ENCODE measurements at places on chromosomes 11 and 22. TPM values are rescaled to one million over a fixed set of nuclear protein-coding genes. Genes with fewer than 3 reads are reported as not detected.

Gene SLCO2B1
- 0.23 TPM for total RNA-seq

DNA sequence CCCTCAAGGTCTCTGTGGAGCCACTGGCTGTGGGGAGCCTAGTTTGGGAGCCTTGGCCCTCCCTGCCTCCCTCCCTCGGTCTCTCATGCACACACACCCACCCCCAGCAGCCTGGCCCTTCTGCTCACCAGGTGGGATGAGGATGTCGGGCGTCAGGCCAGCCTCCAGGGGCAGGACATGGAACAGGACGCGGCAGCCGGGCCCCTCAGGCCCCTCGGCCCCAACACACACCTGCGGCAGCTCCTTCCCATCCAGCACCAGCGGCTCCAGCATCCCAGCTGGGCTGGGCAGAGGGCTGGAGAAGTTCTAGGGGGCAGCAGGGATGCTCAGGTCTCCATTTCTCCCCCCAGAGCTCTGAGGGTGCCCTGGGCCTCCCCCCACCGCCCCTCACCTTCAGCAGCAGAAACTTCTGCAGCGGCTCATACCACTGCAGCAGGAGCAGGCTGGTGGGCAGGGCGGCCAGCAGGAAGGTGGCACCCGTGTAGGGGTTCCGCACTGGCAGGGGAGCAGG is 11.2 kb downstream of the MAP4K2 start:
- no peak for DNase-seq

- no peak for DNase-seq
Observed at GRCh38 chr11:44018829-44019228, 29.0 kb upstream of the ACCSL start.

GRCh38 chr11:83222499-83222898 is 29.0 kb downstream of the ANKRD42 start:
- no peak for DNase-seq

DNA sequence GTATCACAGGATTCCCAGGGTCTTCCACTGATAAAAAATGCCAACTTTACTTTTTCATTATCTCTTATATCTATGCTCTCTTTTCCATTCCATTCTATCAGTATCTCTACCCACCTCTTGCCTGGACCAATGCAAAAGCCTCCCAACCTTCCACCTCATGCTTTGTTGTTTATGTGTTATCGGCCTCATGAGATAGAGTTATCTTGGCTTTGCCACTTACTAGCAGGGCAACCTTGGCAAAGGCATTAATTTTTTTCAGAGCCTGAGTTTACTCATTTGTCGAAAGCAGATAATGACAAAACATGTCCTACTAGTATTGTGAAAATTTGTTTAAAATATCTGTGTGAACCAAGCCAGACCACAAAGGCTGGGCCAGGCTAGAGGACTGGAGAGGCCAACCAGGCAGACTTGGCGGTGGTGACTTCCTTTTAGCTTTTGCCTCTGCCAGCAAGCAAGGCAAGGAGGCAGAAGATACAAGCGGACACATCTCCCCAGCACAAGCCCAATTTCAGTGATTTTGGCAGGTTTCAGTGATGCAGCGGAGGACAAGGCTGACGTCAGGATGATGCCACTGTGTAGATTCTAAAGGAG is 106.9 kb downstream of the ADAMTS15 start:
- DNase-seq = no peak

Gene C22orf15
- total RNA-seq = 1.1 TPM

Gene C22orf31
- not detected for total RNA-seq

Gene DEFB131B
- not detected for total RNA-seq

- no peak for DNase-seq
Observed at GRCh38 chr11:4606231-4607015, 1.6 kb downstream of the TRIM68 start.

DNA sequence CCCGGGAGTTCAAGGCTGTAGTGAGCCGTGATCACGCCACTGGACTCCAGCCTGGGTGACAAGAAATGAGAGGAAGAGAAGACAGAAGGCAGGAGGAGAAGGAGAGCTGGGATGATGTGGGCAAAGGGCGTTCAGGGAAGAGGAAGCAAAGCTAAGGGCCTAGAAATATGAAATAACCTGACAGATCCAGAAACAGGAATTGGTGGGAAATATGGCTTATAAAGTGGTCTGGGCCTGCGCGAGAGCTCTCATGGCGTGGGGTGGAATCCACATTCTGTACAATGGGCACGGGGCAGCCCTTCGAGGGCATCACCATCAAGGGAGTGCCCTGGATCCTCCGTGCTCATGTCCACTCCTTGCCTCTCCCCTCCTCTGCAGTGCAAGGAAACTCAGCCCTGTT is 46.8 kb upstream of the RASSF10 start:
- DNase-seq = no peak

Gene DNAJB7
- not detected for total RNA-seq

- DNase-seq = peak; percentile 74
Observed at GRCh38 chr11:133966921-133967598, 10.3 kb upstream of the IGSF9B start.

- DNase-seq = no peak
Observed at GRCh38 chr11:94909371-94909820, 64.0 kb downstream of the CWC15 start.

- DNase-seq = no peak
Observed at GRCh38 chr22:29475550-29475949, 4.5 kb upstream of the NEFH start.

DNA sequence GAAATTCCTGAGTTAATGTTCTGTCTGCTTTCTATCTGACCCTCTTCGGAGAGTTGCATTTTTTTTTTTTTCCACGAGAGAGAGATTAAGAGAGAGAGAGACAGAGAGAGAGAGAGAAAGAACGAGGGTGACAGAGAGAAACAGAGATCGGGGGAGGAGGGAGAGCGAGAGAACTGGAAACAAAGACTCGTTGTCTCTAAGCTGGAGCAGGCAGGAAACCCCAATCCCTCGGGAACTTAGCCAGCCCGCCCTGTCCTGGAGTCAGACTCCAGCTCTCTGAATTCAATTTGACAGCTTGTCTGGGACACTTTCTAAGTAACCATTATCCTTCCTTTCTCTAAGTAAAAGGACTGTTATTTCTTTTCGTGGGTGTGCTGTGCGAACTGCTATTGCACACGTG is 76.9 kb downstream of the KCNJ1 start:
- no peak for DNase-seq

DNA sequence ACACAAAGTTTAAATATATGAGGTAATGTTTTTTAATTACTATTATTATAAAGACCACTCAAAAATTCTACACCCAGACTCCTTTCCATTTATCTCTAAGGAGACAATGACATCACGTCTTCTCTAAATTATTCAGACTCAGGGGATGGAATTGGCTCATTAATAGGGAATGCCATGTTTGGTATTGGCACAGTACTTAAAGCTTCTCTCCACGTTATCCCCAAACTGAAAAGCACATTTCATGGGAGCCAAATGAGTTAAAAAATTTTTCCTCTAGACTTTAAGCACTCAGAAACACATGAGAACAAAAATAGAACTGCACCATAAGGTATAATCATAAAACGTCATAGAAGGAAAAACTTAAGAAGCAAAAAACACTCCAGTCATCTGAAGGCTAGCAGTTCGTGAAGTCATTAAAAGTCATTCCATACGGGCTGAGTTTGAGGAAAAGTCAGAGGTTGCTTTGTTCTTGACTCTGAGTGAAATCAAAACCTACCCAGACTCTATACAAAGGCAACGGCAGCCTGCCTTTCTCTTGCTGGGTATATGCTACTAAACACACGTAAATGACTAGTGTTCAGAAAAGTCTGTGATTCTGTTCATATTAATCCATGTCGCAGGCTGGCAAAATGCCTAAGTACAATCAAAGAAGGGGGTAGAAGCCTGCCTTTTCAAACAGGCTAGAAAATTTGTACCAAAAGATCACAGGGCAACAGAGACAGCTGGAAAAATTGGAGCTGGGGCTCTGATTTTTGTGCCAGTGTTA is 8.7 kb upstream of the MPPED2 start:
- no peak for DNase-seq

DNA sequence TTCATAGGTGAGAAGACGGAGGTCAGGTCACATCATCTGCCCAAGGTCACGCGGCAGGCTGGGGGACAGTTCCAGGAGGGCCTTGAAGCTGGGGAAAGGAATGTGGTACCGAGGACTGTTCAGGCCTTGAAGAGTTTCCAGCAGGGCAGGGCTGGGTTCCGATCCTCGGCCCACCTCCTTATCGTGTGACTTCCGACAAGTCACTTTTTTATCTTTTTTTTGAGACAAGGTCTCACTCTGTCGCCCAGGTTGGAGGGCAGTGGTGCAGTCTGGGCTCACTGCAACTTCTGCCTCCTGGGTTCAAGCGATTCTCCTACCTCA is 623 bp downstream of the NDUFS8 start:
- no peak for DNase-seq
